ENCODE measurements at places on chromosomes 5 and 9.
A peak's percentile ranks its signal among the peaks of the same experiment; 100 is the strongest.

GRCh38 chr9:112334432-112334841 lies 1.0 kb upstream of the PTBP3 start:
- no peak for DNase-seq

- no peak for DNase-seq
These were observed 64.6 kb downstream of the SVEP1 start for GRCh38 chr9:110514897-110515296.

- no peak for DNase-seq
These were observed 223.1 kb upstream of the DAP start for GRCh38 chr5:10984021-10984715.

GRCh38 chr9:79447762-79448161 lies 124.0 kb upstream of the TLE4 start:
- no peak for DNase-seq

DNA sequence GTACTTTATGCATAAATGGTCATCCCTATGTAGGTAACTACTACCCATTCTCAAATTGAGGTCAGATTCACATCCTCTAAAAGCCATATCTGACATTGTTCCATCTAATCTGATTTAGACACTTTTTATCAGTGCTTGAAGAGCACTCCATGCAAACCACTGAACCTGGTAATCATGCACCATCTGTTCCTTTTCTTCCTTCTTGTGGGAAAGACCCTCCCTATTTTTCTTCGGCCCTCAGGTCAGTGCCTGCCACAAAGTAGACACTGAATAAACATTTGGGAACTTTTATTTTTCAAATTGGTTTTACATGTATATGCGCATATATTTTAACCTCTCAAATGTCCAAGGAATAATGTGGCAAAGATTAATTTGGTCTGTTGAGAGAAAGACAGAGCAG lies 26.0 kb upstream of the PDE4D start:
- DNase-seq, result no peak

DNA sequence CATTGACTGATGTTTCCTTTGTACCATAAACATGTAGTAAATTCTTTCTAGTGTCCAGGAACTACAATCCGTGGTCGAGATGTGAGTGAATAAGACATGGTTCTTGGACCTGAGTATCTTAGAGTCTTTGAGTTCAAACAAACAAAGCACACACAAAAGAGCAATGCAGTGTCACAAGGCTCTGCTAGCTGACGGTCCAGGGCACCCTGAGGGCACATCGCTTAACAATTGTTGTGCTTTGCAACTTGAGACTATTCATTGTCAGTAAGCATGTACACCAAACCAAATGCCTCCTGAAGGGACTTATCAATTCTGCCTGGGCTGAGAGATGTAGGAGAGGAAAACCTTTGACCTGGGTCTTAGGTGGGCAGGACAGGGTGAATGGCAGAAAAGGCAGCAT lies 84.8 kb downstream of the CAMK4 start:
- peak; percentile 13 for DNase-seq

GRCh38 chr9:121622387-121623203 lies 28.8 kb upstream of the DAB2IP start:
- DNase-seq, result no peak

- DNase-seq, result no peak
These were observed 36.7 kb downstream of the CCDC192 start for GRCh38 chr5:127739807-127740384.

DNA sequence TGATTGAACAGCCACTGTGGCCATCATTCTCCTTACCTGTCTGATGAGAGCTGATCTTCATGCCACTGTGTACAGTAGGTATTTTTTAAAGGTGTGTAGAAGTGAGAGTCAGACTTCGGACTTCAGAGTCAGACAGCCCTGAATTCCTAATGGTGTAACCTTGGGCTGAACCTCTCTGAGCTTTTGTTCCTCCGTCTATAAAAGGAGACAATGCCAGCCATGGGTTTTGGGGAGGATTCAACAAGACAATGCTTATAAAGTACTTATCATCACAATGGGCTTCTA lies 18.7 kb downstream of the GSN start:
- DNase-seq, result no peak

- DNase-seq, result no peak
These were observed 9.9 kb upstream of the ALDOB start for GRCh38 chr9:101445353-101446029.

- no peak for DNase-seq
These were observed 17.0 kb upstream of the CRB2 start for GRCh38 chr9:123338710-123339665.

DNA sequence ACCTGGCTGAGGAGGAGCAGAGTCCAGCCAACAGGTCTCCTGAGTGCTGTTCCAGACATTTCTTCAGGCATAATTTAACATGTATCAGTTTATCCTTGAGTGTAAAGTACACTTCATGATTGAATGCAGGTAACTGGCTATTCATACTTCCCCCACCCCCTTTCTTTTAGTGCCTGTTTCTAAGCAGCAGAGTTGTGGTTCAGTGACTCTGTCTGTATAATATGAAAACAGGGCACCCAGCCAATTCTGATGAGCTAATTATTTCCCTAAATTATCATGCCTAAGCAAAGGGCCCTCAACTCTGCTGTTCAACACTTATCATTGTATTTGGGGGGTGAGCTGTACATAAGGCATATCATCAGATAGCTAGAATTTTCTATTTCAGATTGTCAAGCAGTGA lies 51.9 kb upstream of the ZSWIM6 start:
- no peak for DNase-seq

DNA sequence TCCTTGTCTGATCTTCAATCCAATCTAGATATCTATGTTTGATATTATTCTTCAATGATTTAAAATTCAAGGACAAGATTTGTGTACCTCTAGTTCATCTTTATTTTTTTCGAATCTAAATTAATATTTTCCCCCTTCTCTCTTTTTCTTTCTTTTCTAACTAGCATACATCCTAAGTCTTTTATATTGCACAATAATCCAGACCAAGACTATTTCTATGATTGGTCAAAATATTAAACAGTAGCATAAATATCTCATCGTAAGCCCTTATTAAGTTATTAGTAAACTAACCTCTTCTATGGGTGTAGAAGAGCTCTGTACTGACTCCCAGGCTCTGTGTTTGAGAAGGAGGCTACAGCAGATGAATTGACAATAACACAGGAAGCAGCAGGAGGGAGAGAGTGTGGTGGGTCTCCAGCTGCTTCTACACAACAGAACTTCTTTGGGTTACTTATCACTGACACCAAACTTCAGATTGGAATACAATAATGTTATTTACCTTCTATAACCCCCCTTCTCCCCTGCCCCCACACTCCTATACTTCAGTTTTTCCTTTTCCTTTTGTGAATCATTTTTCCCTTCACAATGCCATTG lies 11.9 kb upstream of the PLCXD3 start:
- DNase-seq, result no peak

- DNase-seq, result no peak
These were observed 1366.1 kb downstream of the PTPRD start for GRCh38 chr9:9246726-9247125.

- DNase-seq, result no peak
These were observed at the start of gene TLR4 for GRCh38 chr9:117704024-117704575. TLR4 (plus strand) TSS chr9:117704403; CDS start chr9:117704473, 70 bp downstream.

DNA sequence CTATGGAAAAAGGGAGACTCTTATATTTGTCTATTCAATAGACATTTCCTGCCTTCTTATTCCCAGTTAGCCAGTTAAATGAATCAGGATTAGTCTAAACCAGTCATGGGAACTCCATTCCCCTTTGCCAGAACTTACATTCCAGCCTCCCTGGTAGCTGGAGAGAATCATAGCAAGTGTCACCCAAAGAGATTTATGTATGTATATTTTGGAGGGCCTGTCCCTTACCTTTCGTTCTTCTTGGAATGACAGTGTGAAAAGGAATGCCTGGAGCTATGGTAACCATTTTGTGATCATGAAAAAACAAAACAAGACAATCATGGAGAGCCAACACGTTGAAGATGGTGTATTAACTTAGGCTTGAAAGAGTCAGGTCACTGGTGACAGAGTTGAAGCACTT lies 627.7 kb downstream of the CCDC171 start:
- DNase-seq, result no peak

DNA sequence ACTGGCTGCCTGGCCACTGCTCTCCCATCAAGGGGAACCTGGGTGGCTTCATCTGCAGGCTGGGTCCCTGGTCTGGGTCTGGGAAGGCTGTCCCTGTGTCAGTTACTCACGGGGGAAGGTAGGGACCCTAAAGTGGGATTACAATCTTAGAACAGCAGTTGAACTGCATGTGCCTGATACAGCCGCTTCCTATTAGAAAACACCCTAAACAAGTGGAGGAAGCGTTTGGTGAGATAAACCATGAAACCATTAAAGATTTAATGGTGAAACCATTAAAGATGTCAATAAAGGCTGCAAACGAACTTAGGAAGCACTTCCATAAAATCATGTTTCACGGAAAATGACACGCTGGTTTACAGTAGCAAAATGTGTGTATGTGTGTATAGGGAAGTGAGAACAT lies 2.5 kb upstream of the GFI1B start:
- no peak for DNase-seq

DNA sequence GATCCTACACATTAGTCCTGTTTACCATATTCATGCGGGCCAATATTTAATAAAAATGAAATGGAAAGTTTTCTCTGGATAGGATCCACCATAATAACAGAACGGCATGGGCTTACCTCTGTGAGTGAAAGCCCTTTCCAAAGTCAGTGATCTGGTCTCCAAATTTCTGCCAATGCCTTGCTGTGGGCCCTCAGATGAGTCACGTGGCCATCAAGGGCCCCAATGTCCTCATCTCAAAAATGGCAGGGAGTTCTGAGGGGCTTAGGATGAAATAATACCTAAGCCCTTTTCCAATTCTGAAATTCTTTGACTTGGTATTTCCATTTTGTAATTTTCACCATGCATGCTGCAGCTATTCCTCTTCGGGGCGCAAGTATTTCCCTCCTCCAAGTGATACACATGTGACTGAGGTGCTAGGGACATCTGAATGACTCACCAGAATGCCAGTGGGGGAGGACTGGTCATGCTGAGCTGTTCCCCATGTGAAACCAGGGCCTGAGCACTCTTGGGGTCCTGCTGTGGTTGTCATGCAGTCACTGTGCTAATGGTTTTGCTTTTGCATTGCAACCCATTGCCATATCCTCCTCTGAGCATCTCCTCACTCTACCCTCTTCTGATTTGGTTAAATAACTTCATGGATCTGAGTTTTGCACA lies 35.0 kb downstream of the ITK start:
- DNase-seq, result no peak

DNA sequence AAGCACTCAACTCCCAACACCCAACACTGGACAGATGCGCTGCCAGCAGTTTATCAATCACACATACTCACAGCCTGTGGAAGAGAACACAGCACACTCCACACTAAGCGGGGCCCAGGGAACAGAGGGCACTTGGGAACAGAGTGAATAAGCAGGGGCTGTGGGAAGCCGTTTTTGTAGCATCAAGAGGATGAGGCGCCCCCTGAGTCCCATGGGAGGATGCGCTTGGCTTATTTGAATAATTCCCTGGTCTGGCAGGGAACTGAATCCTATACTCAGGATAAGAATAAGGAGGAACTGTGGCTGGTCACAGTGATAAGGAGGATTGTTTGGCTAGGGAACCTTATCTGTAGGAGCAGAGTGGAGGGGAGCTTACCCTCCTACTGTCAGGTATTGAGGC lies 96.1 kb upstream of the DNAH5 start:
- no peak for DNase-seq

- no peak for DNase-seq
These were observed 25.9 kb downstream of the CDC42SE2 start for GRCh38 chr5:131289738-131290137.

DNA sequence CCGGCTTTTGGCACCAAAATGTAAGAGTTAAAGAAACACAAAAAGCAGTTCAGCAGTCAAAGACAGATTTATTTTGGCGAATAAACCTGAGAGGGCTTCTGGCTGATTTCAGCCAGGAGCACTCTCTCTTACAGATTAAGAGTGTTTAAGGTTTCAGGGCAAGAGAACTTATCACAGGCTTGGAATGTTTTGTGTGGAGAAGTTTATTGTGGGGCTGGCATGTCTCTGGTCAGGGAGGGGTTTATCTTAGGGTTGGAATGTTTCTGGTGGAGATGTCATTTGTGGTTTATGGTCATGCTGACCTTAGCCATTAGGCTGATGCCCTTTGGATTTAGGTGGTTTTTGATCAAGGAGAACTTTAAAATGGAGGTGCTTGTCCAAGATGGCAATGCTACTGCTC lies 622.3 kb upstream of the PTPRD start:
- no peak for DNase-seq

- no peak for DNase-seq
These were observed 4.2 kb upstream of the PSMD5 start for GRCh38 chr9:120846906-120847305.

GRCh38 chr9:19946441-19947109 lies 157.7 kb upstream of the SLC24A2 start:
- DNase-seq, result no peak

- DNase-seq, result no peak
These were observed 22.6 kb upstream of the ASPN start for GRCh38 chr9:92504881-92505280.

Measured in iPS DF 6.9 (cell line).